Epithelial cell of alveolus of lung (primary cell): ENCODE measurements at places on chromosomes 11 and 22. TPM values are rescaled to one million over a fixed set of nuclear protein-coding genes. Genes with fewer than 3 reads are reported as not detected.

The SMC1B gene
- total RNA-seq = not detected in 2 replicates

The TMEM86A gene
- 1.2 and 2.8 TPM in 2 replicates for total RNA-seq

The GALNT18 gene
- 0.96 and 5.7 TPM in 2 replicates for total RNA-seq

The SAA1 gene
- 2.1 TPM in 1 of 2 replicates, not detected in the other for total RNA-seq

The ARHGEF17 gene
- total RNA-seq = 20.0 and 39.8 TPM in 2 replicates

The ACCS gene
- 3.2 and 3.4 TPM in 2 replicates for total RNA-seq
